ENCODE measurements at places on chromosomes 4 and X.

DNA sequence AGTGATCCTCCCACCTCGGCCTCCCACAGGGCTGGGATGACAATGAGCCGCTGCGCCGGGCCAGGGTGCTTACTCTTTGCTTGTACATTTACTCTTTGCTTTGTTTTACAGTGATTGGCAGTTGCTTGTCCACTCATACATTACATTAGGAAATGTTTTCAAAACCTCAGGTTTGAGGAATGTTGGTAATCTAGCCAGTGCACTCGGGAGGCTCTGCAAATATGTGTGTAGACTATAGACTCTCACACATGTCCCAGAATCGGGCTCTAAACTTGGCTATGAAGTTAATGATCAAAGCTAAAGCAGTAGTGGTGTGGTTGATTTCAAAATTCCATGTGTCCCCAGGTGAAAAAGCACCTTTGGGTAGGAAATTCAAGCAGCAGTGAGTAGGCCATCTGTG lies 20.5 kb downstream of the TRMT44 start:
- DNase-seq = no peak

DNA sequence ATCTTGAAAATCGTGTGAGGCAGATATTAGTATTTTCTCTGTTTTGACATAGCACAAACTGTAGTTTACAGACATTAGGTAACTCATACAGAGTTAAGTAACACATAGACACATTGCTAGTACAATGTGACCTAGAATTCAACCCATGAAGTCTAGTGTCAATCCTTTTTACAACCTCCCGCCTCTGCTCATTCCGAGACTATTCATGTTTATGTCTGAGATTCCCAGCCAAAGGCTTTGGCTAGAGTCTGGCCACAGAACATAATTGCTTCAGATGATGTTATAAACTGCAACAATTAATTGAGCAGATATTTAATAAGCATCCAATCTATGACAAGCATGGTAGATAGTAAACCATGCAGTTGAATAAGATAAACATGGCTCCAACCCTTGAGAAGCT lies 841.0 kb downstream of the STIM2 start:
- DNase-seq = no peak

DNA sequence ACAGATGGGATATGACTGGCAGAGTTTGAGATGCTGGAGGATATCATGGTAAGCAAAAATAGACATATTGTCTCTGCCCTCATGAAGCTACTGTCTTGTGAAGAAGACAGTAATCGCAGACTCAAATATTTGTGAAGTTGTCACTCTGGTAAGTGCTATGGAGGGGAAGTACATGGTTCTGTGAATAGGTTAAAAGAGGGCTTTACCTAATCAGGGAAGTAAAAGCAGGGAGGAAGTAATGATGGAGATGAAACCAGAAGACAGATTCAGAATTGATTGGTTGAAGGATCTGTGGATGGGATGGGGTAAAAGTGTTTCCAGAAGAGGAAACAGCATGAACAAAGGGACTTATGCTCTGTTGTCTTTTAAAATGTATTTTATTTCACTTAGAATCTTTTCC lies 19.3 kb upstream of the MAGED1 start:
- no peak for DNase-seq

- DNase-seq = no peak
These were observed at the start of gene MAGED2 for GRCh38 chrX:54807524-54808108. Gene MAGED2, plus strand, starts transcription at chrX:54807745. Its CDS starts 1,587 bp downstream, at chrX:54809332.

- no peak for DNase-seq
These were observed 25.0 kb upstream of the CWH43 start for GRCh38 chr4:48960988-48961635.

GRCh38 chr4:89403826-89404225 lies 96.2 kb upstream of the GPRIN3 start:
- DNase-seq = no peak

DNA sequence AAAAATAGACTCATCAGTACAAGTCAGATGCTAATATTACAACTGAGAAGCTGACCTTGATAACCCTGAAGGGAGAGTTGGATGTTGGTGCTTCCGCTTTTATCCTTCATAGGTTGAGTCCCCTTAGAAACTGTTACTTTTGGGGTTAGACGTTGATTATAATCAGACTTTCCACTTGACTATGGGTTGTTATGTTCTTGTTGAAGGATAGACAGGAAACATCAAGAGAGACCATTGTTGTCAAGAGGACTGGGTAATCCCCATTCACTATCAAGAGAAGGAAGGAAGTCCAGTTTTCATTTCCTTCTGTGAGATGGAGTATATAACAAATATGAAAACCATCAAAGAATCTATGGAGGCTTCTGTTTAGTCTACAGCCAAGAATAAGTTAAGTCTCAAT lies 229.9 kb upstream of the AFF2 start:
- DNase-seq = no peak

- no peak for DNase-seq
These were observed 61.8 kb downstream of the RHOH start for GRCh38 chr4:40258627-40259026.

- DNase-seq = no peak
These were observed 39.0 kb downstream of the CCDC158 start for GRCh38 chr4:76381986-76382385.

GRCh38 chr4:72553540-72554337 lies 15.3 kb downstream of the ADAMTS3 start:
- DNase-seq = no peak

- DNase-seq = no peak
These were observed 112.5 kb downstream of the SCLT1 start for GRCh38 chr4:128980816-128981326.

DNA sequence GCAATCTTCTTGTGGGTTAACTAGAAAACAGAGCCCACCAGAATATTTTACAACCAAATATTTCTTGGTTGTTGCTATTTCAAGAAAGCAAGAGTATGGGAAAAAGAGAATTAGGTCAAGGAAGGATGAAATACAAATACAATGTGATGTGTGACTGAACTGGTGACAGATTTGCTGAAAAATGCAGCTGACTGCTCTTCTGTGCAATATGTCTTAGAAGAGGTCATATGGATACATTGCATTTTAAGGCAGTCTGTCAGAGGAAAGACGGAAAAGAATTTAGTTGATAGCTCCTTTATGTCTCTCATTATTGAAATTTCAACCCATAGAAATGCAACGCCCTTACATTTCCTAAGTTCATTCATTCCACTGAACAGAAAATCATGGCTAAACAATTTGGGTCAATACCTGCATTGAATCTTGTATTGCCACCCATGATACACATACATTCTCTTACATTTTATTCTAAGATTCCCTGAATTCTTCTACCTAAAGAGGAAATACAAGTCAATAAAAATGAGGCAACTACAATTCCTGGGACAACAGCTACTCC lies 423.1 kb downstream of the ADAM29 start:
- no peak for DNase-seq

DNA sequence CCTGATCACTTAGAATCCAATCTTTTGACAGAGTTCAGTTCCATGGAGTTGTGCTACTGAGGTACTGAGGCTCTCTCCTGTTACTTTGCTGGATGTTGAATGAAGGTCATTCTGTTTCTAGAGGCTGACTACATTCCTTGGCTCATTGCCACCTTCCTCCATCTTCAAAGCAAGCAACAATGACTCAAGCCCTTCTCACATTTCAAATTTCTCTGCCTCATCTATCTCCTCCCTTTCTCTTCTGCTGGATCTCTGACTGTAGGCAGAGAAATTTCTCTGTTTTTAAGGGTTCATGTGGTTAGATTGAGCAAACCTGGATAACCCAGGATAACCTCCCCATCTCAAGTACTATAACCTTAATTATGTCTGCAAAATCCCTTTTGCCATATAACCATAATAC lies 775.4 kb downstream of the STPG2 start:
- no peak for DNase-seq

DNA sequence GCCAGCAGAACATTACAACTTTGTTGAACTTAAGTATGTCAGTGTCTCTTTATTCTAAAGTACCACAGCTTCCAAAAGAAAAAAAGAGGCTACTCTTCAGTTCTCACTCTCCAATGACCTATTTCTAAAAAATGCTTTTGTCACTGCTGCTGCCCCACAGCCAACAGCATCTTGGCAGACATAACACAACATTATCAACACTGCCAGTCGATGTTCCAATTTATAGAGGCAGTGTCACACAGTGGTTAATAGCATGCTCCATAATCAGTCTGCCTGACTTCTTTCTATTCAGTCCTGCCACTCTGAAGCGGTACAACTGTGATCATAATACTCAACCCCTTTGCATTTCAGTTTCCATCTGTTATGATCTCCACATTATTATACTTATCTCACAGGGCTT lies 69.2 kb downstream of the PLS3 start:
- DNase-seq = no peak

DNA sequence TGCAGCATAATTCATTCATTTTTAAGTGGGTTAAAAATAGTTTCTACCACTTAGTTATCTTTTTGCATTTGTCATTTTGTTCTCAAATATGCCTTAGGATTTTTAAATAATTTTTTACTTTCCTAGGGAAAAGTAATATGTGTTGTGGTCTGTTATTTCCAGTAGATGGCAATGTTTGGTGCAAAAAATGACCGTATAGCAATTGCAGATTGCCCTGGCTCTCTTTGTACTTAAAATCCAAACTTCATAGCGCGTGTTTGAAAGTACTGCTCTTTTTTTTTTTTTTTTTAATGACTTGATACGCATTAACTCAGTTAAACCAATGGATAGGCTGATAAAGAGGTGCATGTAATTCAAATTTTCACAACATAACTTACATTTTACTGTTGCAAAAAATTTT lies 74.4 kb upstream of the RBMX start:
- DNase-seq = no peak

DNA sequence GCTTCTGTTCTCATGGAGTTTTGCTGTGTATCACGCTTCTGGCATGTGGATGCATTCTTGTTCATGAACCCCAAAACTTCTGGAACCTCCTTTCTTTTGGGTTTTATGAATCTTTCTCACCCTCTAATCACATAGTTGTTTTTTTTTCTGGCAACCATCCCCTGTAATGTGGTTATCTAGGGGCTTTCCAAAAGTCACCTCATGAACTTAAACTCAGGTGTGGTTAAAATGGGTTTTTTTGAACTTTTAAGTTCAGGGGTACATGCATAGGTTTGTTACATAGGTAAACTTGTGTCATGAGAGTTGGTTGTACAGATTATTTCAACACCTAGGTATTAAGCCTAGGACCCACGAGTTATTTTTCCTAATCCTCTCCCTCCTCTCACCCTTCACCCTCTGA lies 1099.4 kb upstream of the SLIT2 start:
- DNase-seq = no peak

- peak; percentile 14 for DNase-seq
These were observed 15.1 kb upstream of the TNIP2 start for GRCh38 chr4:2771264-2771663.

- DNase-seq = no peak
These were observed 29.4 kb downstream of the ELF4 start for GRCh38 chrX:130080791-130081367.

DNA sequence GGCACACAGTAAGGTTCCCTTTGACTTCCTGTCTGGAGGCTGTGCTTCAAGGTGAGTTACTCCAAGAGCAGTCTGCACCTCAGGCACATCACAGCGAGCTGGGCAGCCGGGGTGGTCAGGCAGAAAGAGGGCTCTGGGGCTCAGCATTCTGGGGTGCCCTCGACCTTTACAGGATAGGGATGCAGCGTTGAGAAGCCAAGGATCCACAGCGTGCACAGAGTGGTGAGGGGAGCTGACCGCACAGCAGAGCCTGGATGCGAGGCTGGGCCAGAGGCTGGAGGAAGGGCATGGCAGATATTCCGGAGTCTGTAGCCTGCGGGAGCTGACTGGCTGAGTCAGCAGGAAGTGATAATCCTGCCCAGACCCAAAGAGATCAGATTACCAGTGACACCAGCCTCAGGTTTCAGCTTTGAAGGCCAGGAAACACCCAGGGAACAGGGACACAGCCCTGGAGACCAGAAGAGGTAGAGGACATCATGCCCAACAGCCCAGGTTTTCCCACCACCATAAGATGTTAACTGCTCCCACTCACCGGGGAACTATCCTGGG lies 38.4 kb upstream of the PDLIM3 start:
- no peak for DNase-seq
